ENCODE measurements at places on chromosomes 2 and 18.

- no peak for DNase-seq
These were observed 1.4 kb downstream of the RBKS start for GRCh38 chr2:27888790-27889189.

- no peak for DNase-seq
These were observed 55.6 kb downstream of the ANKRD44 start for GRCh38 chr2:197254776-197255530.

- no peak for DNase-seq
These were observed 76.0 kb upstream of the SESTD1 start for GRCh38 chr2:179340678-179341077.

GRCh38 chr2:69253112-69253511 is 133.9 kb downstream of the GFPT1 start:
- peak; percentile 38 for DNase-seq

DNA sequence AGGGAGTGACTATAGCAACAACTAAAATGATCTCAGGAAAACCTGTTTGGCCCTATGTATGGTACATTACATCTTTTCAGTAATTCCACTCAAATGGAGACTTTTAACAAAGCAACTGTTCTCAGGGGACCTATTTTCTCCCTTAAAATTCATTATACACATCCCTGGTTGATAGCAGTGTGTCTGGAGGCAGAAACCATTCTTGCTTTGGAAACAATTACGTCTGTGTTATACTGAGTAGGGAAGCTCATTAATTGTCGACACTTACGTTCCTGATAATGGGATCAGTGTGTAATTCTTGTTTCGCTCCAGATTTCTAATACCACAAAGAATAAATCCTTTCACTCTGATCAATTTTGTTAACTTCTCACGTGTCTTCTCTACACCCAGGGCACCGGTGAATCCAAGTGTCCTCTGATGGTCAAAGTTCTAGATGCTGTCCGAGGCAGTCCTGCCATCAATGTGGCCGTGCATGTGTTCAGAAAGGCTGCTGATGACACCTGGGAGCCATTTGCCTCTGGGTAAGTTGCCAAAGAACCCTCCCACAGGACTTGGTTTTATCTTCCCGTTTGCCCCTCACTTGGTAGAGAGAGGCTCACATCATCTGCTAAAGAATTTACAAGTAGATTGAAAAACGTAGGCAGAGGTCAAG is 955 bp downstream of the TTR start:
- no peak for DNase-seq

GRCh38 chr2:23524261-23524706 is 139.3 kb downstream of the KLHL29 start:
- no peak for DNase-seq

GRCh38 chr2:43041661-43042360 is 184.6 kb downstream of the ZFP36L2 start:
- peak; percentile 89 for DNase-seq
